Stimulated activated CD8-positive, alpha-beta memory T cell treated with anti-CD3 and anti-CD28 coated beads, Interleukin-7, amount 100 ng/mL, for 4 hours (primary cell): ENCODE measurements at places on chromosomes 12 and 14.
A peak's percentile ranks its signal among the peaks of the same experiment; 100 is the strongest.

- no peak for DNase-seq
These were observed 130.7 kb downstream of the CRACR2A start for GRCh38 chr12:3622021-3622821.

DNA sequence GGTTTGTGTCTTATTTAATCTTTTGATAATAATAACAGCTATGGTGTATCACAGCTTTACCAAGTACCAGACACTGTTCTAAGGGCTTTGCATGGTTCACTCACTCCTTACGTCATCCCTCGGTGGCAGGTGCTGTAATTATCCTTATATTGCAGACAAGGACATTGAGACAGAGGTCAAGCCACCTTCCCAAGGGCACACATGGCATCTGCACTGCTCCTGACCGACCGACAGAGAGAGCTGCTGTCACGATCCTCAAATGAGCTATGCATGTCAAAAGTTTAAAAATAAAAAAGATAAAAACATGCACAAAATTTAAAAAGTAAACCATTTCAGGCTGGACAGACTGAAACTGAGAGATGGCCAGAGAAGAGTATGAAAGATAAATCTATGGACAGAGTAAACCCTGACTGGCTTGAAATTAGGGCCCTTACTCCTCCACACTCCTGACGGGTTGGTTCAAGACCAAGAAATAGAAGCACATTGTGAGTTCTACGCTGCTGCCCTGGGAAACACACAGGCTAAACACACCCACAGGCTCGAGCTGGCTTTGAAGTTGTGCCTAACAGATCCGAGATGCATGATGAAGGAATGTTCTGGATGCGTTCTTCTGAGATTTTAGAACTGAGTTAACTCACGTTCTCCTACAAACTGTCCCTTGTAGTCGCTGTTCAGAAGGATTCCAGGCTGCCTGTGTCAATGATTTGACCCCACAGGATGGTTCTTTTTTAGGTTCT, 268.7 kb downstream of the ZFP36L1 start:
- DNase-seq = no peak

- no peak for DNase-seq
These were observed 121.9 kb downstream of the PIK3C2G start for GRCh38 chr12:18383203-18383602.

DNA sequence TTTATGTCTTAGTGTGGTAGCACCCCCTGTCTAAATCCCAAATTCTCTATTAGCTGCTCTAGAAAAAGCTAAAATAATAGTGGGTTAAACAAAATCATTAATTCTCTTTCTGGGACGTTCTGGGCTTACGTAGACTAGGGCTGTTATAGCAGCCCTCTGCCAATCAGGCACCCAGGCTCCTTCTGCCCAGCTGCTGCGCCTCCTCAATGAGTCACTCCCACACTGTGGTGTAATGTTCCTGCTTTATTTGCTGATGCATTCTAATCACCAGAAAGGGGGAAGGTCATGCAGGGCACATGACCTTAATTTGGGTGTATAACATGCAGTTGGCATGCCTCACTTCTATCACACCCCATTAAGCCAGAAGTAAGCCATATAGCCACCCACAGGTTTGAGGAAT, 294.5 kb downstream of the GALC start:
- no peak for DNase-seq

DNA sequence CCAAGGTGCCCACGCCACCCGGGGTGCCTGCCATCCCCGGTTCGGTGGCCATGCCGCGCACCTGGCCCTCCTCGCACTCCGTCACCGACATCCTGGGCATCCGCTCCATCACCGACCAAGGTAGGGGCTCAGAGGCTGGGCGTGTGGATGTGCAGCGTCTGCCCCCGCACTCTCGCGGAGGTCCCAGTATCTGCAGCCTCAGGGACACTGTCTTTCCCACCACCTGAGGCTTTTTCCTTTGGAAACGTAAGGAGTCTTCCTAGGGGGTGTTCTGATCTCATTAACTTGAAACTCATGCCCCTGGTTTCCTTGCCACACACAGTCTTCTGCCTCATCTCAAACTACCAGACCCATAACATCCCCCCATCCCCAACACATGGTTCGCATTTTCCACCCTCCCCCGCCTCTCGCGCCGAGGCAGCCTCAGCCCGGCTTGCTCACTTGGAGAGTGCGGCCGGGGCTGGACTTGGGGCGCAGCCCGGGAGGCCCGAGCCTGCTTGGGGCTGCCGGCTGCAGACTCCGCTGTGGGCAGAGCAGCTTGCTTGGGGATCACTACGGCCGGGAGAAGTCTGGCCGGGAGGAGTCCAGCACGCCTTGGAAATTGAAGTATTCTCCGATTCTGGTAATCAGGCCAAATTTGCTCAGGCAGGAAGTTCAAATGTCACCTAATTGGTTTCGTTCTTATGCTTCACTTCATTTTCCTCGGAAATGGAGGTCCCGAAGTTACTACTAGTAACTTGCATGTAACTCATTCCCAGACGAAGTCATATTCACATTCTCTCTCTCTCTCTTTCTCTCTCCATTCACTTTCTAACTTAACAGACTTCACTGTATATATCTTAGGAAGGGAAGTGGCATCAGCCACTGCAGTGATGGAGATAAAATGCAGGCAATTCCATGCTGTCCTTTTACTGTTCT, 2.0 kb downstream of the PAX9 start:
- DNase-seq = no peak

DNA sequence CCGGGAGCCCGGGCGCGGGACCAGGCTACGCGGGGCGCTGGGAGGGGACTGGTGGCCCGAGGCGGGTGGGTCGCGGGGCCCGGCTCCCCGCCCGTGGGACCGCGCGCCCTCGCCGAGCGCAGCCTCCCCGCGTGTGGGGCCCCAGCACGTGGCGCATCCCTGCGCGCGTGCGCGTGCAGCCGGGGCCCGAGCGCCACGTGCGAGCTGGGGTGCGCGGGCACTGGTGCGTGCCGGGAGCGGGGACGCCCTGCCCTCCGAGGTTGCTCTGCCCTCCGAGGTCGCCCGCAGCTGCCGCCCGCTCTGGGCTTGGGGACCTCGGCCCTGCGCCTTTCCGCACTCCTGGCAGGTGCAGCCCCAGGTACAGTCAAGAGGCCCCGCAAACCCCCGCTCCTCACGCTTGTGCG, 365 bp upstream of the CCDC88C start:
- peak; percentile 69 for DNase-seq

DNA sequence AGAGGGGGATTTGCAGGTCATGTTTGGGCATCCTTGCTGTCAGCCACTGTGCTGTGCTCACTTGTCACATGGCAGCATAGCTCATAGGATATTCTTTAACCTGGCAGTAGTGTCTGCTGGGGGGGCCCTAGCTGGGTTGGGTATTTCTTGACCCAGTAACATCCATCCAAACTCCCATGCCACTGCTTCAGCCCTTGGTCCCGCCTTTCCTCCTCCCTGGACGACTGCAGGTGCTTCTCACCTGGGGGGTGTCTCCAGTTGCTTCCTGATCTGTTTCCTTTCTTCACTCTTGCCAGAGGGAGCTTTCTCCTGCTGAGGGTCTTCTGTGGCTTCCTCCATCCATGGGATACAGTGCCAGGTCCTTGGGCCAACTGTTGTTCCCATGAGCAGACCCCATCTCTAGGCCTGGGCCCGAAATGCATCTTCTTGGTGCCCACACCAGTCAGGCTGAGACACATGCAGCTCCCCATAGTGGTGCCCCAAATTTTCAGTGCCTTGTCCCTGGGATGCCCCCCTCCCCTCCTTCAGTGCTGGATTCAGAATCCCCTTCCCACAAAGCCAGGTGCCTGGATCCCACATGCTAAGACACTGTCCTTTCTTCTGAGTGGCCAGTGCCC, 20.5 kb downstream of the C14orf132 start:
- DNase-seq = no peak

DNA sequence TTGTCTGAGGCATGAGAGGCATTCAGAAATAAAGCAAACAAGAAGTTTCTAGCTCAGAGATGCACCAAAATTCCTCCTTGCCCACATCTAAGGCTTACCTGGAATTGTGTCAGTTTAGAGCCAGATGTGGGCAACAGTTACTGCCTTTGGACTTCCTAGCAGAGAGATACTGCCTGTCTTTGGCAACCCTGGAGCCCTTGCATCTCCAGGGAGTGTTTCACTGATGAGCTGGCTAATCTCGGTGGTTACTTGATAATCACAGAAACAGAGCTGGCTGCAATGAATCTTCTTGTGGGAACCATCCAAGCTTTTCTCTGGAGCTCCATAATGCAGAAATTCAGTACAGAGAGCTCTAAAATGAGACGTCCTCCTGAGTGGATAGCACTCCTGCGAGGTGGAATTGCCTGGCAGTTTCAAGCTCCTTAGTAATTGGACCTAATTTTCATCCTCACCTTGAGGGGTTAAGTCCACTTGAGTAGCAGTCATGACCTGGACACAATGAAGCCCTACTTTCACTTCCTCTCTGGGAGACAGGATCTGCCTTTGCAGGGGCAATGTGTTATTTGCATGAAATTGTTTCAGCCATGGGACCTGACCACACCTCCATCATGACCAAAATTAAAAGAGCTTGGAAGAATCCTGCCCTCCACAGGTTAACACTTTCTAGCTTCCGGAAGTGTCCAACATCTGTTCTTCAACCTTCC, 108.8 kb upstream of the ARHGAP5 start:
- DNase-seq = no peak

DNA sequence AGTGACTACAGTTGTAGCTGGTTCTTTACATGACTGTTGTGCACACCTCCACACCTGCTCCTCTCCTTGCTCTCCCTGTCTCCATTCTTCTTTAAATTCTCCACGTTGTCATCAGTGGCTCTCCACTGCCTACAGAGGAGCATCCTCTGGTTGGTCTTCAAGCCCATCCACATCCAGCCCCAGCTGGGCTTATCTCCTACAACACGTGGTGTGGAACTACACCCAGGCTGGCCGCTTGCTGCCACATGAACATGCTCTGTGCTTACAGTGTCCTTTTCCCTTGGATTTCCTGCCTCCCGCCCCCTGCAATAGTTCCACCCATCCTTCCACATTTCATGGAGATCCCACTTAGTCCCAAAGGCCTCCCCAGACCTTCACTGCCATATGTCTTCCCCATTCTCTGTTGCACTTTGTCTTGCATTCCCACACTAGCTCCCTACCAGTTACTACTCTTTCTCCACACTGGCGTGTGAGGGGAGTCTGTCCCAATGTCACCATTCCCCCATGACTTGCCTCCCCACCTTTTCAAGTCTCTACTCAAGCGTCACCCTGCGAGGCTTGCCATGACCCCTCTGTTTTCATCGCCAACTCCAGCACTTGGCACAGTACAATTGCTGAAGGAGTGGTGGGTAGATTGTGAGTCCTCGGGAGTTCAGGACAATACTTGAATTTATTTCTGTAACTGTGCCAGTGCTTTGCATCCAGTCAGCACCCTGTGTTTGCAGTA, 9.8 kb upstream of the MCRS1 start:
- DNase-seq = no peak

GRCh38 chr14:33589334-33589733, 361.5 kb downstream of the EGLN3 start:
- DNase-seq = no peak

DNA sequence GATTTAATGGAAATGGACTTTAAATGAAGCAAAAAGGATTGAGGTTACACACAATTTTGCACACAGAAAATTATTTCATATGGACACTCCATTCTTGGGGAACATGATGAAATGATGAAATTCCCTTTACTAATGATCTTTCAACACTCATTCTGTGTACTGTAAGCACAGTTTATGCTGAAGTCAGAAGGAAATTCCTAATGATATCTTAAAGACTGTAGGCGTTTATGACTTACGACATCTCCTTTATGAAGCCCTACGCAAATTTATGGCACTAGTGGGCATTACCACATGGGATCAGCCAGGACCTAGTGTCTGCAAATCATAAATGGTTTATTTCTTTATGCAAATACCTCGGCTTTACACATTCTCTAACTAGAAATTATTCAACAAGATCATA, 97.9 kb upstream of the SOX5 start:
- no peak for DNase-seq

DNA sequence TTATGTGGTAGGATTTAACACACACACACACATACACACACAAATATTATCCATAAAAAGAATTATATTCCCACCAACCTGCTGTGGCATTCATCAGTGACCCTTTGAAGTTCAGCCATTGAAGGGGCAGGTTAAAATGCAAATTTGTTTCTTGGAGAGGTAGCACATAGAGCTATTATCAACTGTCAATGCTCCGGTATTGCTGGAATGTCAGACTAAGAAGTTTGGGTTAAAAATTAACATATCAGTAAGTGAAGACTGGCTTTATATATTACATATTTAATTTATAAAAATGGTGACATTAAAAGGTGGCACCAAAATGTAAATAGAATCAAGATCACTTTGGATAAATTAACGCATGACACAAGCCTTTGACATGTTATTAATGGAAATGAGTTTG, 207.3 kb downstream of the DAD1 start:
- DNase-seq = no peak

- DNase-seq = no peak
These were observed 32.1 kb upstream of the FRMD6 start for GRCh38 chr14:51619561-51619960.

DNA sequence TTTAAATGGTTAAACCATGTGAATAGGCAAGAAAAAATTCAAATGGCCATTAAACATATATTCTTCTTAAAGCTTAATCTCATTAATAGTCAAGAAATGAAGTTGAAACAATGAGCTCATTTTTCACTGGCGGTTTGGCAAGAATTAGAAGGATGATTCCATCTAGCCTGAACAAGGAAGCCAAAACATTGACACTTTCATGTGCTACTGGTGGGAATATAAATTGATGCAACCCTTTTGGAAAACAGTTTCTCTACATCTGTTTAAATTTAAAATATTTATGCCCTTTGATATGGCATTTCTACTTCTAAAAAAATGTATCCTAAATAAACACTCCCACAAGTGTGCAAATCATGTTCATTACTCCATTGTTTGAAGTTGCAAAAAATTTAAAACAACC, 174.7 kb upstream of the HIF1A start:
- DNase-seq = no peak

GRCh38 chr14:61589691-61590581, 105.4 kb upstream of the HIF1A start:
- no peak for DNase-seq

DNA sequence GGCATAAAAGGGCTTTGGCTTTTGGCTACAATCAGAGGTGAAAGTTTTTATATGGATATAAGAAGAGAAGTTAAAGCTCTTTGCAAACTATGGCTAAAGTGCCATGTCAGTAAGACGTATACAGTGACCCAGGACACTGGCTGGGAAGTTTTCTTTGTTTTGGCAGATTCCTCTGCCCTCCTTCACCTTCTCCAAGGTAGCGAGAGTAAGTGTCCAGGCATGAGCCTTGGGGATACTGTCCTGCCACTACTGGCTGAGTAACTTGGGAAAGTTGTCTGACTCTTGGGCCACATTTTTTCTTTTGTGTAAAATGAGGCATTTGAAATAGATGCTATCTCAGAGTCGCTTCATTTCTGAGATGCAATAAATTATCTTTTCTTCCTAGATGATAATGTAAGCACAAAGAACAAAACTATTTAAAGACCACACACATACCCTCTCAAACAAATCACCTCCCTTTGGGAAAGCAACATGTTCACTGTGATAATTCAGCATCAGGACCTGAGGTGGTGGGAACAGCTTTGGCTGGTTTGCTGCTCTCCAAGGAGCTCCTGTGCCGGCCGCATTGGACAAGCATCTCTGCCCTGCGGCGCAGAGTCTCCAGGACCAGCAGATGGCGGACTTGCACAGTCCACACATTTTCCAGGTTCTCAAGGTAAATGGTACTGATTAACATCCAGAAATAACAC, 106.3 kb downstream of the PTCSC3 start:
- no peak for DNase-seq
